ENCODE measurements at places on chromosomes 1 and 21. TPM values are rescaled to one million over a fixed set of nuclear protein-coding genes. Genes with fewer than 3 reads are reported as not detected.

- no peaks in the 10 kb centered on the region for H3K27me3 ChIP-seq
- H3K36me3 ChIP-seq: no peaks in the 10 kb centered on the region
- no peaks in the 10 kb centered on the region for H3K4me1 ChIP-seq
- H3K27ac ChIP-seq: no peak overlapping the region
Measured at GRCh38 chr1:160375788-160376524, 9.1 kb downstream of the NHLH1 start.

DNA sequence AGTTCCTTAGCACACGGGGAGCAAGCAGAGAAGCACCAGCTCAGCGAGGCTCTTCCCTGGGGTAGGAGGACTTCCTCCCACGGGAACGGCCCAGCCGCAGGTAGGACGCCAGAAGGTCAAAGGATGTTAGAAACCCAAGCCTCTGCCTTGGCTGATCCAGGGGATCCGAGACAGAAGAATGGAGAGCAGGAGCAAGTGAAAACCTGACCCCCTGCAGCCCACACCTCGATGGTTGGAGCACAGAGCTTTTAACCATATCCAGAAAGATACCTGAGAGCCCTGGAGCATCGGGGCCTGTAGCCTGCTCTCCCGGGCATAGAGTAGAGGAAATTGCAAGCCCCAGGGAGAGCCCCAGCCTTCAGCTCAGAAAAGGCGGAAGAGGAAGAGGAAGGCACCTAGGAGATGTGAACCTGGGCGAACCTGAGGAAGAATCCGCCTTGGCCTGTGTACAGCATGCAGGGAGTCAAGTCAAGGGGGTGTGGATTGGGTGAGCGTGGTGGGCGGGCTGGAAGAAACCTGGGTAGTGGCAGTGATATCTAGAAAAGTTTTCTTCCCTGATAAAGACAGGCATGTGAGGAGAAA lies 76.3 kb downstream of the PSMG1 start:
- peaks cover 7% of the 10 kb centered on the region for H3K4me1 ChIP-seq
- DNase-seq: no peak
- no peak overlapping the region for H3K27ac ChIP-seq

DNA sequence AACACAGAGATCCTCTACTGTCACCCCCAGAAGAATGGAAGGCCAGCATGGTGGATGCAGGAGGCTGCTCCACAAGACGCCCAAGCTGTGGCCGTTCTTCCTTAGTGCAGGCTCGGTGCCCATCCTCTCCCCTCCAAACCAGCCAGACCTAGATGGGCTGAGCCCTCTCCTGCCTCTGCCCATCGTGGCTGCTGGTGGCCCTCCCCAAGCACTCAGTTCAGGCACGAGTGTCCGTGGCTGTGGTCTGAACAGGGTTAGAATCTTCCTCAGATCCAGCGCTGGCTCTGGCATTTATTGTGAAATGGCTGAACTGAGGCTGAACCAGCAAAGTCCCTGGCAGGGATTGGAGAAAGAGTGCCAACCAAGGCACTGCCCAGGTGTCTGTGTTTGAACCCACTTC lies 59.5 kb downstream of the TRIM11 start:
- H3K36me3 ChIP-seq: no peaks in the 10 kb centered on the region
- no peak overlapping the region for H3K27ac ChIP-seq
- H3K4me1 ChIP-seq: no peaks in the 10 kb centered on the region
- no peak for DNase-seq
- H3K4me3 ChIP-seq: no peak overlapping the region

The KRTAP19-1 gene
- total RNA-seq: not detected

The ANKRD65 gene
- total RNA-seq: 35.2 TPM

Data from left lung (tissue), 14 donors.